Left kidney (tissue), 8 donors: ENCODE measurements at places on chromosomes 2 and 18. TPM values are rescaled to one million over a fixed set of nuclear protein-coding genes. Genes with fewer than 3 reads are reported as not detected.

Gene C2orf72
- 4.0 TPM for polyA plus RNA-seq

Gene MARCHF4
- 0.08 TPM for polyA plus RNA-seq

Gene CBLN2
- polyA plus RNA-seq, result 16.4 TPM

Gene SPEG
- polyA plus RNA-seq, result 10.8 TPM

Gene NEU4
- 1.2 TPM for polyA plus RNA-seq

Gene EDAR
- 3.1 TPM for polyA plus RNA-seq

Gene MBP
- 17.1 TPM for polyA plus RNA-seq

Gene POU3F3
- polyA plus RNA-seq, result 83.8 TPM

Gene GPR35
- polyA plus RNA-seq, result 2.9 TPM

Gene TSGA10
- 24.8 TPM for polyA plus RNA-seq

Gene SLC19A3
- 10.7 TPM for polyA plus RNA-seq

Gene ST3GAL5
- polyA plus RNA-seq, result 14.7 TPM

Gene VWA3B
- polyA plus RNA-seq, result 0.80 TPM

Gene SULT1C3
- 0.25 TPM for polyA plus RNA-seq

Gene CERKL
- 20.3 TPM for polyA plus RNA-seq

Gene TMEM182
- 8.2 TPM for polyA plus RNA-seq

Gene DUSP2
- polyA plus RNA-seq, result 2.4 TPM

Gene TMEM247
- polyA plus RNA-seq, result not detected

Gene PROM2
- polyA plus RNA-seq, result 39.1 TPM
